ENCODE measurements at places on chromosomes 11 and 22.

GRCh38 chr22:42363892-42364291 is 68.3 kb downstream of the NFAM1 start:
- no peak for DNase-seq

DNA sequence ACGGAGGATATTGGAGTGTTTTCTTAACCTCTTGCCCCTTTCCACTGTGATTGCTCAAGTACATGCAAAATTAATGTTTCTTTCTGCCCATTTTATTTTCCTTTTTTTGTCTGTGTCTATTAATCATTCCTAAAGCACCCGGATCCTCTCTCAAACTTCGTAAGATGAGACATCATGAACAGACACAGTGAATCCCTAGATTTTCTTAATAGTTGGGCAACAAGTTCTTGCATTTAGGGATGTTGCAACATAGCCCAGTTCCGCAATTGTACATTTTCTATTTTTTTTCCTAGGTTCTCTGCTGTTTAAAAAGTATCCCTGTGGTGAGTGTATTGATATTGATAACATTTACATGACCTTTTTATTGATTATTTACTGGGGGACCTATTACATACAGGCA is 2.9 kb downstream of the FAM111A start:
- peak; percentile 37 for DNase-seq

GRCh38 chr11:14258221-14258935 is 100.6 kb downstream of the RRAS2 start:
- no peak for DNase-seq

- peak; percentile 89 for DNase-seq
These were observed 154.9 kb upstream of the NAV2 start for GRCh38 chr11:19557720-19558140.

DNA sequence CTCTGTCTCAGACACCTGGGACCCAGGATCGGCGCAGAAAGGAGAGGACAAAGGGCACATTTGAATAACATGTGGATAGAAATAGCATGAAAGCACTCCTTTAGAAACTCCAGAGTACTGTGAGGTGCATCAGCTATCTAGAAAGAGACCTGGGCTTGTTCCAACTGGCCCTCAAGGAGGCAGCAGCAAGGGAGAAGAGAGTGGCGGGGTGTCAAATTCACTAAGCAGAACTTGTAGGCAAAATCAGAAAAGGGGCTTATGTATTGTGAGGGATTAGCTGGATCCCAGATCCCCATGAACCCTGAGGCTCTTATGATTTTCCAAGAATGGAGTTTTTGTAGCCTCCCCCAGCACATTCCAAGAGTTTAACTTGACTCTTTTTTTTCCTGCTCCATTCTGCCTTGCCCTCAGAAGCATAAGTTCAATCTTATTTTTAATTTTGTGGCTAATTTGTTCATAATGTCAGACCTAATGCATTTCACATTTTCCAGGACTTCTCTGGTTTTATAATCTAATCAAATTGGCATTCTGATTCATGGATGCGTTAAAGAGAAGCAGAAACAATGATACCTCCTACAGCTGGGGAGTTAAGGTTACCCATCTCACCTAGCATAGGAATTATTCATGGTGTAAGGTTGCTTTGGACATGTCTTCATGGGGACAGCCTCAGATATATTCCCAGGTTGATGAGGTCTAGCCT is 33.6 kb downstream of the USH1C start:
- no peak for DNase-seq

DNA sequence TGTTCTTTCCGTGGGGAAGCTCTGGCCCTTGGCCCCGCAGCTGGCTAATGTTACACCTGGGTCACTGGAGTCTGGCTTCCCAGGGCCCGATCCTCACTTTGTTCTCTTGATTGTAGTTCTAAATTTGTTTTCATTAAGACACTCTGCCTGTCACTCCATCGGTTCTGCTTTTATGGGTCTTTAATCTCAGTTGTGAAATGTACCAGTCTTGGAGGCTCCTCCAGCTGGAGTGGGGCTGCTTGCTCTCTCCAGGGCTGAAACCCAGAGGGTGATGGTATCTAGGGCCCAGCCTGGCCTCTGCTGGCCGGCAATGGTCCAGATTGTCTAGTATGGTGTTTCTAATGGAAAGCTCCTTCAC is 352.9 kb downstream of the TENM4 start:
- DNase-seq, result no peak

DNA sequence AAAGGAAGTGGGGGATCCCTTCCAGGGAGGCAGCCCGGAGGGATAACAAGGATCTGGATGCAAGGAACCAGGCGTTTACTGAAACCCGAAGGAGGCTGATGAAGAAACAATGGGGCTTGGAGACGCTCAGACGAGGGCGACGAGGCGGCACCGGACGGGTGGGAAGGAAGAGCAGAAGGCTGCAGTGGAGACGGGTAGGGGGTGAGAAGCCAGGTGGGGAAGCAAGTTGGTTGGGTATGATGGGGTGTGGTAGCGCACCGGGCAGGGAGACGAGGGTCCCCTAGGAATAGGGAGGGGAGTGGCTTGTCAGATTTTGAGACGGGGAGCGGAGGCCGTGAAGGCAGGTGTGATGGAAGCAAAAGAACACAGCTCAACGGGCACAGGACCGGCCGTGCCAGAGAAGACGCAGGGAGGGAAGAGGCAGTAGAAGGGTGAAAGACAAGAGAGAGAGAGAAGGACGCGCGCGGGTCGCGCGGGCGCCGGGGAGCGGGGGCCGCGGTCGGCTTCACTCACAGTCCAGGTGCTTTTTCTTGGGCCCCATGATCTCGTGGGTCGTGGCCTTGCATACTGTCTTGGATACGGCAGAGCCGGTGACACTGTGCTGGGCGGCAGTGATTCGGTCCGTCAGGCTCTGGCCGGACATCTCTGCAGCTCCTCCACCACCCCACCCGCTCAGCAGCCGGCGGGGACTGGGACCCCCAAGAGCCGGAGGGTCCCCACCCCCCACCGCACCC is 579 bp downstream of the PICALM start:
- peak; percentile 83 for DNase-seq

- DNase-seq, result no peak
These were observed 1421.2 kb upstream of the RAG2 start for GRCh38 chr11:38019072-38019775.

GRCh38 chr22:36923131-36923788 is 9.8 kb downstream of the CSF2RB start:
- no peak for DNase-seq

- DNase-seq, result no peak
These were observed 69.7 kb upstream of the RASD2 start for GRCh38 chr22:35470903-35471321.

- DNase-seq, result no peak
These were observed 342.6 kb upstream of the B3GAT1 start for GRCh38 chr11:134754521-134755198.

DNA sequence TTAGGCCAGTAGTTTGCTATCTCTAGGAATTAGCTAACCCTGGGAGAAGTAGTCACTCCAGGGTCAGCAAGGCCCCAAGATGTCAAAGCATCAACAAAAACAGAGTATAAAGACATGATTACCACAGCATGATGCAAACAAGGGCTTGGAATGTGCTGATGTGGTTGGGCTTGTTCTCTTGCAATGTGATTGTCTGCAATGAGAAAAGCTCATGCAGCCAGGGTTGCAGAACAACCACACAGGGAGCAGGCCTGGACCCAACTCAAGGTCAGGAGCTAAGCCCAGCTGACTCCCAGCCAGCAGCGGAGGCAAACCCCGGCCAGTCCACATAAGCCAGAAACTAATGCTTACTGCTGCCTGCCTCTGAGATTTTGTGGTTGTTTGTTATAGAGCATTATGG is 132.4 kb upstream of the ZC3H12C start:
- DNase-seq, result no peak

DNA sequence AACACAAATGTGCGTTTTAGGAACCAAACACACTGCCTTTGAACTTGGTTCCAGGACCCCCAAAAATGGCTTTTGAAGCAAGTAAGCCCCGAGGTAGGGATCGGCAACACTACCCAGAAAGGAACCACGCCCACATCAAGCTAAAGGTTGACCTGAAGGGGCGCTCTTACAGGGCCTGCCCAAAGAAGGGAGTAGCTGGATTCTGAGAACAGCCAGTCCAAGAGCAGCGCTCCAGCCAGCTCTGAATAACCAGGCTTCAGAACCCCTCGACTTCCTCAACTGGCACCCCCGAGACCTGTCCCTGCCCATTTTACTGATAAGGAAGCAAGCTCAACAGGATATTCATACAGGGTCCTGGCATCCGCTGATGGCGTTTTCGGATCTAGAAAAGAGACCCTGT is 18.9 kb upstream of the MOB2 start:
- no peak for DNase-seq

DNA sequence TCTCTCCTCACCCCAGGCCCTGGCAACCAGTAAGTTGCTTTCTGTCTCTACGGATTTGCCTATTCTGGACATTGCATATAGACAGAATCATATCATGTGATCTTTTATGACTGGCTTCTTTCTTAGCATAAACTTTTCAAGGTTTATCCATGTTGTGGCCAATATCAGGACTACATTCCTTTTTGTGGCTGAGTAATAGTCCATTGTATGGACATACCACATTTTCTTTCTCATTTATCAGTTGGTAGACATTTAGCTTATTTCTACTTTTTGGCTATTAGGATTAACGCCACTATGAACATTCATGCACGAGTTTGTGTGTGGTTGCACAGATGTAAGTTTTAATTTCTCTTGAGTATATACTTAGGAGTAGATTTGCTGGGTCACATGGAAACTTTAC is 35.7 kb downstream of the ARFGAP3 start:
- DNase-seq, result no peak

DNA sequence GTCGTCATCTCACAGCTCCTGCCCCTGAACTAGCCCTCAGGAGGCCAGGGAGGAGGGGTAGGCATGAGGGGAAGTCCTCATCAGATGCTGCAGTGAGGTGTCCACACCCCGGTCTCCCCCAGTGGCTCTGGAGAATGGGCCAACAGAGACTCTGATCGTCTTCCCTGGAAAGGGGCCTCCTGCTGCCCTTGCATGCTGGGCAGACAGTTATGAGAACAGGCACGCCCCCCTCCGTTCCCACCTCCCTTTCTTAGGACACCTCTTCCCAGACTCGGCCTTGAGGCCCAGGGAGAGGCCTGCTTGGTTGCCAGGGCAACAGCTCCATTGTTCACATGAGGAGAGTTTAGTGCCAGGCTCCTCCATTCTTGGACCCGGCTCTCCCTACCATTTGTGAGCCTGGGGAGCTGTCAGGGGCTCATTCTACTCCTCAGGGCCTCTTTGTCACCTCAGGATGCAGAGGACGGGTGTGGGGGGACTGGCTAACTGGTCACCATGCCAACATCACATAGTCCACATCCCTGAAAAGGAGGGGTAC is 157.7 kb downstream of the TTC17 start:
- DNase-seq, result no peak

GRCh38 chr11:92179017-92179670 is 45.5 kb upstream of the FAT3 start:
- no peak for DNase-seq

DNA sequence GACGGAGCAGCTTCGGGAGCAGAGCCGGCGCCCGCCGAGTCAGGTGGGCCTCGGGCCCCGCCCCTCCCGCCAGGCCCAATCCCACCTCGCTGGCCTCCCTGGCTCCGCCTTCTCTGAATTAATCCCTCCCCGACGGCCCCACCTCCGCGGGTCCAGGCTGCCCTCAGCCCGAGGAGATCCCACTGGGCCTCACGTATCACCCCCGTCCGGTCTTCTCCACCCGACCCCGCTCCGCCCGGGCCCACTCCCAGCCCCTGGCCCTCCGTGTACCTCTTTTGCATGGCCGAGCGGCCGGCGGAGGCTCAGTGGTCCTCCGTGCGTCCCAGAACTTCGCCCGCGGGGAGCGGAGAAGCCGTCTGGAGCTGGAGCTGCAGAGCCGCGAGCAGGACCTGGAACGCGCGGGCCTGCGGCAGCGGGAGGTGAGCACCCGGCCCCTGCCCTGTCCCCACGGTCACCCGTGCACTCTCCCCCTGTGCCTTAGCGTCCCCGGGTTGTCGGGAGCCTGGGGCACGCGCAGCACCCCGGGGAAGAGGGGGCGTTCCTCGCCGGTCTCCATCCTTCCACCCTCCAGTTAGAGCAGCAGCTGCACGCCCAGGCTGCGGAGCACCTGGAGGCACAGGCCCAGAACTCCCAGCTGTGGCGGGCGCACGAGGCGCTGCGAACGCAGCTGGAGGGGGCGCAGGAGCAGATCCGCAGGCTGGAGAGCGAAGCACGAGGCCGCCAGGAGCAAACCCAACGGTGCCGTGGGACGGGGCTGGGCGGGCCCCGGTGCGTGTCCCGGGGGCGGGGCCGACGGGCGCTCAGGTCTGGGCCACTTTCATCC is 2.2 kb upstream of the CD151 start:
- DNase-seq, result peak; percentile 87

- peak; percentile 51 for DNase-seq
These were observed 86.5 kb upstream of the MYO18B start for GRCh38 chr22:25655371-25655935.

GRCh38 chr22:48464246-48464645 is 1363.4 kb downstream of the BRD1 start:
- no peak for DNase-seq

- DNase-seq, result no peak
These were observed 36.2 kb upstream of the TTC36 start for GRCh38 chr11:118491041-118491440.

DNA sequence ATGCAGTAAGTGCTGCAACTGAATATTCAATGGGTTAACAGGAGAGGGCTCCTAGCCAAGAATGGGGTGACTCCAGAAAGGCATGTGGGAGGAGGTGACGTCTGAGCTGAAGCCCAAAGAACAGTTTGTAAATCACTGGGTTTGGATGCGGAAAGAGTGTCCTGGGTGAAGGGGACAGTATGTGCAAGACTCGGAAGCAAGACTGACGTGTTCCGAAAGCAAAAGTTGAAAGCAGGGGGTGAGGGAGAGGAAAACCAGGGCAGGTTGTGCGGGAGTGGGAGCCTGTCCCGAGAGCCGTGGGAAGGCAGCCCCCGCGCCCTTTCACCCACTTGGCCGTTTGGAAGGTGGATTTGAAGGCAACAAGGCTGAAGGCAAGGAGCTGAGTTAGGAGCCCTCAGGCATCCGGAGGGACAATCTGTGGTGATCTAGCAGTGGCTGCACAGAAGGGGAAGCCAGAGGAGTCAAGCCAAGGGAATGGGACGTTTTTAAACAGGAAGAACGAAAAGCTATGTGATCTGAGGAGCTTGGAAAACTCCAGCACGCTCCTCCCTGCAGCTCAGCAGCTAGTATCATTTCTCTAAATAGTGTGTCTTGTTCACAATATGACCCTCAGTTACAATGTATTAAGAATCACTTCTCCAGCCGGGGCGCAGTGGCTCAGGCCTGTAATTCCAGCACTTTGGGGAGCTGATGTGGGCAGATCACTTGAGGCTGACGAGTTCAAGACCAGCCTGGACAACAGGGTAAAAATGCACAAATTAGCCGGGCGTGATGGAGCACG is 7.7 kb downstream of the SLC25A18 start:
- no peak for DNase-seq

DNA sequence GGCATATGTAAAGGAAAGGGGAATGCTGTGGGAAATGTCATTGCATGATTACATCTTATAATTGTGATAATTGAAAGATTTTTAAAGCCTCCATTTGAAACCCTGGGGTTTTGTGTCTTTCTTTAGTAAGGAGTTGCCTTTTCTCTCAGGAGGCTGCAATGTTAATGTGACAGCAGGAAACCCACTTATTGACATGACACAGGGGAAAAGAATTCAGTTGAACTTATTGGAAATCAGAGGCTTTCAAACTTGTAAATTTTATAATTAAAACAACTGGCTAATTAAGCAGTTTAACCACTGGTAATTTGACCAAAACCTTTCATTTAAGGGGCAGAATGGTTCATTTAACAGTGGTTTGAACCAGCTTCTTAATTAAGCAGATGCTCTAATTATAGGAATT is 31.2 kb downstream of the MRPL48 start:
- no peak for DNase-seq

GRCh38 chr11:10659339-10660216 is 34.0 kb downstream of the IRAG1 start:
- no peak for DNase-seq

All from activated CD4-positive, alpha-beta T cell treated with anti-CD3 and anti-CD28 coated beads, Interleukin-2, amount 10 ng/mL, durations not matched to agents 24 days and 14 days (primary cell).